ENCODE measurements at places on chromosomes 5 and 9.

GRCh38 chr9:135903786-135904520 is 3.4 kb downstream of the CAMSAP1 start:
- no peak for DNase-seq

- peak; percentile 59 for DNase-seq
These were observed 32.0 kb downstream of the ANKRD55 start for GRCh38 chr5:56200971-56201666.

GRCh38 chr5:77797136-77797535 is 21.0 kb upstream of the TBCA start:
- no peak for DNase-seq

DNA sequence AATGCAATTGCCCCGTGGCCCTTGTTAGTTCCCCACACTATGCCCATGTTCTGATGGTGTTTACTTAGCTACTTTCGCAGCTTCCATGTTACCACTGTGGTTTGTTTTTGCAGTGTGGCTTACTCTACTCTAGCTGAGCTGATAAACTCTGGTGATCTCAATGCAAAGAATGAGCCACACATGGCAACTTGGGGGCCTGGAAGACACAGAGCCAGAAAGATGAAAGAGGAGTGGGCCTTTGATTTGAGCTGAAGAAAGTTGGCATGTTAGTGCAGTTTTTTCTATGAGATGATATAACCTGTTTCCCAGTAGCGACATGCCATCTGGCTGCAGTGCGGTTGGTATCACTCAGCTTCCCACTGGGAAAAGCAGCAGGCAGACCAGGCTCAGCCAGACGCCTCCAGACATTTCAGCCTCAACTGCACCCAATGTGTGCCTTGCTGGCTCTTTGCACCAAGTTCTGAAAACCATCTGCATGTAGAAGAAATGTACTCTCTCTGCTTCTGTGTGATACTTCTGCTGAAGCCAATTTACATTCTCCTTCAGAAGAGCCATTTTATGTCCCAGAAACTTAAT is 329.4 kb downstream of the ARHGEF28 start:
- peak; percentile 13 for DNase-seq

- no peak for DNase-seq
These were observed 153.8 kb downstream of the CEP120 start for GRCh38 chr5:123269436-123269835.

DNA sequence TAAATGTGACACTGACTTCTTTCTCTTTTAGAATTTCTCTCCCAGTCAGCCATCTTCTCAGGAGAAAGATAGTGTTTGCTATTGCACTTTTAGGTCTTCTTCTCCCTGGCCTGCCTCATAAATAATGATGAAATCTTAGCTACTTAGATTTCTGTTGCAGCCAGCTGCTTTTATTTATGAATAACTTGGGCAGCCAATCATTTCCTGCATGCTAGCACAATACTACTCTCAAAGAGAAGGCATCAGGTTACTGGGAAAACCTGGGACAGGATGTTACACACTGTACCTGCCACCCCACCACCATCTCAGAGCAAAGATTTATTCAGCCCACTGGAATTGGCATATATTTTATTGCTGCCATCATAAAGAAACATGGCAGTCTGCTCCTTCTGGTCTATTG is 266.6 kb downstream of the PRELID2 start:
- DNase-seq: no peak

GRCh38 chr5:133147411-133147810 is 95.6 kb downstream of the HSPA4 start:
- no peak for DNase-seq

DNA sequence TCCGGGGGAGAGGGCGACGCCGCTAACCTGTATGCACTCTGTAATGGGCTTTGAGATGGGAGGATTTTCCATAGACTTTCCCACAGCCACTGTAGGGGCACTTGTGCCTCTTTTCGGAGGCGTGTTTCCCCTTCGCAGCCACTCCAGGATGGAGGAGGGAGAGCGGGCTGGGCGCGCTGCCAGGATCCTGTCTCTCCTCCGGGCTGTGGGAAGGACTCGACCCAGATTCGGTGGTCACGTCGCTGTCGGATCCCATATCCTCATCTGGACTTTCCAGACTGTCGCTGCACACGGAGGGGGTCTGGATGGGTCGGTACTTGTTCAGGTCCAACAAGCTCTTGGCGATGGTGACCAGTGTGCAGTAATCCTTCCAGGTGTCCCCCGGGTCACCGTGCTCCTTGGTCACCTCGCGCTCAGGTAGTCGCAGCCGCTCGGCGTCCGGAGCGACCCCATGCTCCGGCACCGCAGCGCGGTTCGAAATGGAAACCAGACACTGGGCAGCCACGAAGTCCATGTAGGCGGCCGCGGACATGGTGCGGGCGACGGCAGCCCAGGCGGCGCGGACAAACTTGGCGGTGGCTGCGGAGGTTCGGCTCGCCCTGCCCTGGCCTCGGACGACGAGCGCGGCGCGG is 1.5 kb downstream of the KLF9 start:
- DNase-seq: peak; percentile 76

- no peak for DNase-seq
These were observed 51.4 kb upstream of the DAB2IP start for GRCh38 chr9:121599872-121600585.

GRCh38 chr9:108468364-108468763 is 387.4 kb downstream of the ACTL7B start:
- DNase-seq: peak; percentile 74

- no peak for DNase-seq
These were observed 157.8 kb upstream of the TMEM161B start for GRCh38 chr5:88426441-88426840.

DNA sequence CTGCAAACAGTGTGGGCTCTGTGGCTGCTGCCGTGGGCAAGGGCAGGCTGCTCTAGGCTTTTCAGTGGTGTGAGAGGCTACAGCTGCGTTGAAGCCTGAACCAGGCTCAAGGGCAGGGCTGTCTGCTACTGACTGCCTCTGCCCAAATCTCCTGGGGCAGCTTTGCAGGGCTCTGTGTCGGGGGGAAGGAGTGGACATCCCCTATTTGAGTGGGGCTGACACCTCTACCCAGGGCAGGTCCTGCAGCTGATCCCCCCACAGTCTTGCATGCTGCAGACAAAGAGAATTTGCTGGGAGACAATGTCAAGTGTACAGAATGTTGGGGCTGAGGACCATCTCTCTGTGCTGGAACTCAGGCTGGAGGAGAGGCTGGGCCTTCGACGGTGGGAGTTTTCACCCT is 240.2 kb downstream of the PBX3 start:
- DNase-seq: no peak

GRCh38 chr9:7298123-7298522 is 501.5 kb downstream of the DMAC1 start:
- no peak for DNase-seq

DNA sequence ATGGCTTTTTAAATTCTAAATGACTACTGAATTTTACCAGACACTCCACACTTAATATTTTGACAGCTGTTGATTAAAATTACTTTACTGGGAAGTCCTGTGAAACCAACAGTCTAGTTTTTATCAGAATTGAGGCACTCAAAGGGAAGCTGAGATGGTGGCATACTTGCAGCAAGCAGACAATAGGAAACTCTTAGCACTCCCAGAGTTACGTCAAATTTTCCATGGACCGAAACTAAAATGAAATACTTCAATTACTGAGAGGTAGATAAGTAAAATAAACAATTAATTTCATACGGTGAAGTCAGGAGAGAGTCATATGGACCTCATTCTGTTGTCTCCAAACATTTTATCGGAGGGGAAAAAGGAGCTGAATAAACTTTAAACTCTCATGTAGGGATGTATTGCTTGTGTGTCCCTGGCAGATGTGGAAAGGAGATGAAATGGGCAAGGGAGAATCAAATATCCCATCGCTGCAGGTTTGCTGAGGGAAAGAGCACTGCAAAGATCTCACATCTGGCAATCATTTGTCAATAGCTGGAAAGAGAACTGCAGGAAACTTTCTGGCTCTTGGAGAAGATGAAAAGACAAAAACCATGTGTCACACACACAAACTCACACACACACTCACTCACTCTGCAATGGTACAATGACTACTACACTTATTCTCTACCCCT is 189.4 kb downstream of the BNC2 start:
- DNase-seq: no peak

GRCh38 chr5:74433255-74433895 is 207.2 kb downstream of the ENC1 start:
- no peak for DNase-seq

DNA sequence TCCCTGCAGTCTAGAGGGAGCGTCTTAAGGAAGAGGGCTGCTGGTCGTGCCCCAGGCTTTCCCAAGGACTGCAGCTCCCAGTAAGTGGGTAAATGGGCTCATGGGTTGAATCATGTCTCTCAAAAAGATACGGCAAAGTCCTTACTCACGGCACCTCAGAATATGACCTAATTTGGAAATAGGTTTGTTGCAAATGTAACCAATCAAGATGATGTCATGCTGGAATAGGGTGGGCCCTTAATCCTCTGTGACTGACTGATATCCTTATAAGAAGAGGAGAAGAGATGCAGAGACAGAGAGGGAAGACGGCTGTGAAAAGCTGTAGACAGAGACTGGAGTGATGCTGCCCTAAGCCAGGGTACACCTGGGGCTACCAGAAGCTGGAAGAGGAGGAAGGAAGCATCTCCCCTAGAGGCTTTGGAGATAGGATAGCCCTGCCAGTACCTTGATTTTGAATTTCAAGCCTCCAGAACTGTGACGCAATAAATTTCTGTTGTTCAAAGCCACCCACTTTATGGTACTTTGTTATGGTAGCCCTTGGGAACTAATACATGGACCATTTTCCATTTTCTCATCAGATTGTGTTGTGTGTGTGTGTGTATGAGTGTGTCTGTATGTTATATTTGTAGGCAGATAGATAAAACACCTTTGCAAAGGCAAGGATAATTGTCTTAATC is 15.0 kb downstream of the GALNT10 start:
- DNase-seq: no peak

GRCh38 chr5:85814596-85814995 is 803.1 kb upstream of the COX7C start:
- DNase-seq: peak; percentile 44

DNA sequence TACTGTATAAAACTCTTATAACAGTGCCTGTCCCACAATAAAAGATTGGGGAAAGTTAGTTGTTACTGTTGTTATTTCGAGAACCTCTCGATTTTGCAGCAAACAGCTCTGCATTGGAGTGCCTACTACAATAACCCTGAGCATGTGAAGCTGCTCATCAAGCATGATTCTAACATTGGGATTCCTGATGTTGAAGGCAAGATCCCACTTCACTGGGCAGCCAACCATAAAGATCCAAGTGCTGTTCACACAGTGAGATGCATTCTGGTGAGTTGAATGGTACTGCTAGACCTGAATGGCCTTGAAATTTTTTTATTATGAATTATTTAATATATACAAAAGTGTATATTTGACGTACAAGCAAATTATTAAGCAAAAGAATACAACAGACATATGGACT is 123.2 kb downstream of the TEX10 start:
- no peak for DNase-seq

GRCh38 chr9:20092561-20092960 is 303.7 kb upstream of the SLC24A2 start:
- no peak for DNase-seq

DNA sequence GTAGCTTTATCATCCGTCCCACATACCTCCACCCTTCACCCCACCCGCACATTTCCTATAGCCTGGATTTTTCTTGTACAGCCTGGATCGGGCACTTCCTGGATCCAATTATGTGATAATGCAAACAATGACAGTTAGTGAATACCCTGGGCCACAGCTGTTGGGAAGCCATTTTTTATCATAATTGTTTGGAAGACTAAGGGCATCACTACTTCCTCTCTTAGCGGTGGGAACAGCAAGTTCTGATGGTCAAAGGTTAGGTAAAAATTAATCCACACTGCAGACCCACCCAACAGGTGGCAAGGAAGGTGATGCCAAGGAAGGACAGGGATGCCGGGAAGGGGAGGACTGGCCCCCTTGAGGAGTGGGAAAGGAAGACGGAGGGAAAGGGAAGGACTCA is 183.7 kb downstream of the SAXO1 start:
- DNase-seq: no peak

GRCh38 chr9:122941582-122942234 is 888 bp downstream of the RABGAP1 start:
- no peak for DNase-seq

- no peak for DNase-seq
These were observed 83.7 kb downstream of the TRPM6 start for GRCh38 chr9:74804018-74804385.

DNA sequence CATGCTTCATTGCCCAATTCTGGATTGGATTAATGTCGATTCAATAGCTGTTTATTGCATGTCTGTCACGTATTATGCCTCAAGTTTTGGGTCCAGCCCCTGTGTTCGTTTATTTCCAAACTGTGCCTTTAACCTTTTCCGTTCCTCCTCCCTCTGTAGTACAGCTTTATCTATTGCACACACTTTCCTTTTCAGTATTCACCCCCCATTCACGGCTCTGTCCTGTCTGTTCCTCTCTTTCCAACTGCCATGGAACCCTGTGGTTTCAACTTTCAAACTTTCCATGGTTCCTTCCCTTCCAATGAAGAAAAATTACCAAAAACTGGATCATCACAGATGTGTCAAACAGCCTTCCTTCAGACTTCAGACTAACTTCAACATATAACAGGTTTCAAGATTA is 17.1 kb downstream of the SMARCA2 start:
- no peak for DNase-seq

DNA sequence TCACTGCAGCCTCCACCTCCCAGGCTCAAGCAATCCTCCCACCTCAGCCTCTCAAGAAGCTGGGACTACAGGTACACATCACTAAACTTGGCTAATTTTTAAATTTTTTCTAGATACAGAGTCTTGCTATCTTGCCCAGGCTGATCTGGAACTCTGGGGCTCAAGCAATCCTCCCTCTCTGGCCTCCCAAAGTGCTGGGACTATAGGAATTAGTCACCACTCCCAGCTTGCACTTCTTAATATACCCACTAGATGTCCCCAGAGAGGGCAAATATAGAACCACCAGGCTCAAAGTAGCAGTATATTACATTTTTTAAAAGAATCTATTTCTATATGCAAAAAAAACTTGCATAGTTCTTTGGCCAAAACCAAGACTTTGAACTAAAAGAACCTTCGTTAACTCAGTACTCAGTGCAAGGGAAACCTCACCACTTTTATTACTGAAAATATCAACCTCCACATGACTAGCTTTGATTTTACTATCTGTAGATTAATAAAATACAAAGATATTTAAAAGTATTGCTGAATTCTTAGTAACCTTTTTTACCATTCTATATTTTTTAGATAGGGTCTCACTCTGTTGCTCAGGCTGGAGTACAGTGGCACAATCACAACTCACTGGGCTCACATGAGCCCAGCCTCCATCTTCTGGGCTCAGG is 25.8 kb upstream of the HSD17B3 start:
- DNase-seq: peak; percentile 47

- no peak for DNase-seq
These were observed 127.6 kb upstream of the NMUR2 start for GRCh38 chr5:152532714-152533113.

DNA sequence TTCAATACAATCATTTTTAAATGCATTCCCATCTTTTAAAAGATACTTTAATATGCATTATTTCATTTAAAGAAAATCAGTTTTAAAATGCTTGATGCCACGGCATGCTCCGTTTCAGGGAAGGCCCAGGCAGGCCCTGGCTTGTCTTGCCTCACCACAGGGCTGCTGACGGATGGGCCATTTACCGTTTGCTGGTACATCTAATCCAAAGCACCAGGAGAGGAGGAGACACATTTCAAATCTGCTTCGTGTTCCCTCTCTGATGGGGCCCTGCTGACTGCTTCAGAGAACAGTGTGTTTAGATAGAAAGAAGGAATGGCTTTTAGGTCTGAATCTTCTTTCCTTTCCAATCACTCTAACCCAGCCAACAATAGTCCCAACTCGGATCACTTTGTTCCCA is 185.2 kb downstream of the DCP2 start:
- DNase-seq: no peak

GRCh38 chr9:35341021-35341420 is 148.9 kb upstream of the RUSC2 start:
- DNase-seq: no peak

- no peak for DNase-seq
These were observed 809.4 kb downstream of the PRELID2 start for GRCh38 chr5:145025775-145026174.
